Suprapubic skin (tissue), 4 donors: ENCODE measurements at places on chromosomes 7 and 10. TPM values are rescaled to one million over a fixed set of nuclear protein-coding genes. Genes with fewer than 3 reads are reported as not detected.

Gene CCL26
- total RNA-seq = not detected

Gene GAD2
- total RNA-seq = not detected

Gene DRGX
- not detected for total RNA-seq

Gene KCNMA1
- total RNA-seq = 10.5 TPM

Gene MRC1
- 3.3 TPM for total RNA-seq

Gene PLAC9
- 12.0 TPM for total RNA-seq
